ENCODE measurements at places on chromosomes 16 and 17.
A peak's percentile ranks its signal among the peaks of the same experiment; 100 is the strongest.

DNA sequence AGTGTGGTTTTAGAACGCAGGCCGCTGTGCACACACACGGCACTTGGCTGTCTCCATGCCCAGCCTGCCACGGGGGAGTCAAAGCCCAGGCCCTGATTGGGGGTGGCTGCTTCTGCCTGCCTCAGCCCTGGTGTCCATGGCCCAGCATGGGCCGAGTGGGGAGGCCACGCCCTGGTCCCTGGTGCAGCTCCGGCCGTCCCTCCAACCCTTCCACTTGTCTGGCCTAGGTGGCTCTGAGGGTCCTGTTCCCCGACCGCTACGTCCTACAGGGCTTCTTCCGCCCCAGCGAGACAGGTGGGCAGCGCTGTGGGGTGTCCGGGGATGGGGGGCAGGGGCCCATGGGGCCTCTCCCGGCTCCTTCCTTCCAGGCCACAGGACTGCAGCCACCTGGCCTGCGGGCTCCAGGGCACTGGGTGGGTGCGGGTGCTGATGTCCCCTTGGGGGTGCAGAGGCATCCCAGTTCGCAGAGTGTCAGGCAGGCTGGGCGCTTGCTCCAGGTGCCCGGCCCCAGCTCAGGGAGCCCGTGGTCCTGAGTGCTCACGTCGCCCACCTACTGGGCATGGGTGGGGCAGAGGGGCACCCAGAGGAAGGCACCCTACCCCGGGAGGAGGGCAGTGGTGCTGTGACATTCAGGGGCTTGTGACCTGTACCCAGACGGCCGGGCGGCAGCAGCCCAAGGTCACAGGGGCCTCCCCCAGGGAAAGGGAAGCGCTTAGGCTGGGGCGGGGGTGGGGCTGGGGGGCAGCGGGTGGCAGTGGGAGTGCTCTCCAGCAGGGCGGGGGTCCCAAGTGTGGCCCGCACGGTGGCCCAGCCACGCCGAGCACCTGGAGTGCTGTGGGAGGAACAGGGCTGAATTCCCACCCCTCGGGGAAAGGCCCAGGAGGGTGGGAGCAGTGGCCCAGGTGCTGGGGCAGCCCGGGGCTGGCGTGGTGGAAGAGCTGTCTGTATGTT is 11.8 kb downstream of the CENPX start:
- no peak for DNase-seq

DNA sequence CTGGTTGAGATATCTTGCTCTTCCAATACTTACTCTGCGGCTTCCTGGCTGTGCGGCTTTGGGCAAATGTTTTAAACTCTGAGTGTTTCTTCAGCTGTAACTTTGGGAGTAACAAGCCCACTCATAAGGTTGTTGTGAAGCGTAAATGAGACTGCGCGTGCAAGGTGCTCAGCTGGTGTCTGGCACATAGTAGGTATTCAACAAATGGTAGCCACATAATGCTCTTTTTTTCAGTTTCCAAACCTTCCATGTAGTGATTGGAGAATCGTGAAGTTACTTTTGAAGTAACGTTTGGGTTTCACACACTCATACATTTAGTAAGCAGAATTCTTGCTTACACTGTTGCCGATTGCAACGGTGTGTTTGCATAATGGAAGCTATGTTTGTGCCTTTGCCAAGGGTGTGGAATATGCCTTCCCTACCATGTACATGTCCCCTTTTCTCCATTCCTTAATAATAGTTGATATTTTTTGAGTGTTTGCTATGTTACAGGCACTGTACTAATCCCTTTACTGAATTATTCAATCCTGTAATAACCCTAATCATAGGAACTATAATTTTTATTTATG is 829 bp downstream of the DHRS7B start:
- no peak for DNase-seq

GRCh38 chr16:52312716-52313115 is 234.2 kb downstream of the TOX3 start:
- no peak for DNase-seq

DNA sequence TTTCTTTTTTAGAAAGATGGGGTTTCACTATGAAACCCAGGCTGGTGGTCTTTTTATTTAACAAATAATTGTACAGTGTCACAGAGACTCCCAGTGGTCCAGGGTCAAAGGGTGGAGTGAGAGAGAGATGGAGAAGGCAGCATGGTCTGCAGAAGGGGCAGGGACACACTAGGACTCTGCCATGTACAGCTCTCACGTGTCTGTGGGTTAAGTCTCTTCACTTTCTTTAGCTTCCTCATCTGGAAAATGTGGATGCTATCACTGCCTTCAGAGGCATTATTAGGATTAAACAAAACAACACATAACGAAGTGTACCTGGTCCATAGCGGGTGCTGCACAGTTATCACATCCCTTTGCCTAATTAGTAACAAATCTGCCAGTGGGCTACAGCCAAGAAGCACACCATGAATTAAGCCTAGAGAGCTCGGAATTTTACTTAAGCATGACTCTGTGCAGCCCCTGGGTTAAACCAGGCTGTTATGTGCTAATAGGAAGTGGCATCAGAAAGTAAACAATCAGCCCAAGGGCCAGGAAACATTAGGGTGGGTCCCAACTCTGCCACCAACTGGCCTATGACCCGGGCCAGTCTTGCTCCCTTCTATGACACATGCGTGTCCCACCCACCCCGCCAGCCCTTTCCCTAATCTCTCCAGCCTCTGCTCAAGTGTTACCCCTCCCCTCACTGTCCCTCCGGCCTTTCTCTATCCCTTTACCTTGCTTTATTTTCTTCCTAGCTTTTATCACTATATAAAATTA is 13.9 kb downstream of the TOP3A start:
- no peak for DNase-seq

DNA sequence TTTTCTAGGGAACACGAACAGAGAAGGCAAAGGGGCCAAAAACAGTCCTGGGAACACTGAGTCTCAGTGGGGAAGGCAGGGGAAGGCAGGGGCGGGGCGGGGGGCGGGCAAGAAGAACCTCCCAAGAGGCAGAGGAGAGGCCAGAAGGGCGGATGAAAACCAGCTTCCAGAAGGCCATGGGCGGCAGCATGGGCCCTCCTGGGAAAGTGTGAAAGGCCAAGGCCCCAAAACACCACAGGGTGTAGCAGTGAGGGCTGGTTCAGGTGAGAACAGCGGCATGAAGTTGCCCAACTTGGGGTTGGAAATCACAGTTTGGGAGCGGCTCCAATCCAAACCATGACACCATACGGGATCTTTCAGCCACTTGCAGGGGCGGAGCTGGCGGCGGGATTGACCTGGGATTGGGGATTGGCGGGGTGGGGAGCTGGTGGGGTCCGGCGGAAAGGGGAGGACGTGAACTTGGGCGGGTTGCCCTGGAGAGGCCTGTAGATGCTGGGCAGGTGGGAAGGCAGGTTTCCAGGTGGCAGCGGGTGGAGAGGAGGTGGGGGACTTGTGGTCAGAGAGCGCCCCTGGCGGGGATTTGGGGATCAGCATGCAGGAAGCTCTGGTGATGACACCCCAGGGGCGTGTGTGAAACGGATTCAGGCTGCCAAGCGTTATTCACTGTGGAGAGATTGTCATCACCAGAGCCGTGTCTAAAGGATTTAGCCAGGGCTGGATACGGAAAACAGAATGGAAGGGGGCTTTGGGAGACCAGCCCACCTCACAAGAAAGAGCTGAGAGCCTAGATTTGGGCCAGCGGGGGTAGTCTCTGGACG is 80.9 kb downstream of the ARHGAP23 start:
- peak; percentile 86 for DNase-seq

- DNase-seq = no peak
Measured at GRCh38 chr17:8021565-8022359, 17.1 kb upstream of the ALOX15B start.

GRCh38 chr16:55037966-55038365 is 107.3 kb downstream of the IRX5 start:
- DNase-seq = no peak

DNA sequence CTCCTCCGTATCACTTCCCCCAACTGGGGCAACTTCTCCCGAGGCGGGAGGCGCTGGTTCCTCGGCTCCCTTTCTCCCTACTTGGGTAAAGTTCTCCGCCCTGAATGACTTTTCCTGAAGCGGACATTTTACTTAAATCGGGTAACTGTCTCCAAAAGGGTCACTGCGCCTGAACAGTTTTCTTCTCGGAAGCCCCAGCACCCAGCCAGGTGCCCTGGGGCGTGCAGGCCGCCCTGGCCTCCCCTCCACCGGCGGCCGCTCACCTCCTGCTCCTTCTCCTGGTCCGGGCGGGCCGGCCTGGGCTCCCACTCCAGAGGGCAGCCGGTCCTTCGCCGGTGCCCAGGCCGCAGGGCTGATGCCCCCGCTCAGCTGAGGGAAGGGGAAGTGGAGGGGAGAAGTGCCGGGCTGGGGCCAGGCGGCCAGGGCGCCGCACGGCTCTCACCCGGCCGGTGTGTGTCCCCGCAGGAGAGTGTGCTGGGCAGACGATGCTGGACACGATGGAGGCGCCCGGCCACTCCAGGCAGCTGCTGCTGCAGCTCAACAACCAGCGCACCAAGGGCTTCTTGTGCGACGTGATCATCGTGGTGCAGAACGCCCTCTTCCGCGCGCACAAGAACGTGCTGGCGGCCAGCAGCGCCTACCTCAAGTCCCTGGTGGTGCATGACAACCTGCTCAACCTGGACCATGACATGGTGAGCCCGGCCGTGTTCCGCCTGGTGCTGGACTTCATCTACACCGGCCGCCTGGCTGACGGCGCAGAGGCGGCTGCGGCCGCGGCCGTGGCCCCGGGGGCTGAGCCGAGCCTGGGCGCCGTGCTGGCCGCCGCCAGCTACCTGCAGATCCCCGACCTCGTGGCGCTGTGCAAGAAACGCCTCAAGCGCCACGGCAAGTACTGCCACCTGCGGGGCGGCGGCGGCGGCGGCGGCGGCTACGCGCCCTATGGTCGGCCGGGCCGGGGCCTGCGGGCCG is 1.6 kb downstream of the HIC1 start:
- peak; percentile 37 for DNase-seq

GRCh38 chr16:87652799-87653198 is 50.5 kb downstream of the JPH3 start:
- DNase-seq = no peak

DNA sequence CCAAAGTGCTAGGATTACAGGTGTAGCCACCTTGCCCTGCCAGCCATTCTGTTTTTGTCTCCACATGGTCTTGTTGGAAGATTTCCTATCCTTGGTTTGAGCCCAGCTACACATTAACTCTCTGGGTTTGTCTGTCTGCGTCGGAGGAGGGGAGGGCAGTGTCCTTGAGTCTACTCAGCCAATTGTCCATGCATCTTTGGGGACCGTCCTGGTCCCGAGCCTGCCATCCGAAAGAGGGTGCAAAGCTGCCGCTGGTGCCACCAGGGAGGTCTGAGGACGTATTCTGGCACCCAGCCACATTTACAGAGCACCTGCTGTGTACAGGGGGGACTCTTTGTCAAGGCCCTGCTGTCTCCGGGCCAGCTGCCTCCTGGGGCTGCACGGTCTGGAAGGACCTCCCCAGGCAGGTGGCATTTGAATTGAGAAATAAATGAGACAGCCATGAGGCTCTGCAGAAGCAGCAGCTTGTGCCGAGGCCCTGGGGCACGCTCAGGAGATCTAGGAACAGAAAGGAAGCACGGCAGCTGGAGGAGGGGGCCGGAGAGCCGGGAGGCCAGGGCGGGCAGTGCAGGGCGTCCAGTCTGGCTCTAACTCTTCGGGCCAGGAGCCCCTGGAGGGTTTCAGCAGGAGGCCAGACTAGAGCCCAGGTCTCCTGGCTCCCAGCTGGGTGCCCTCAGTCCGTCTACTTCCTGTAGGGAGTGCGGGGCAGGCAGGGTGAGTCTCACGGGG is 1.5 kb downstream of the CYBA start:
- no peak for DNase-seq

GRCh38 chr16:50810241-50810965 is 68.5 kb downstream of the CYLD start:
- no peak for DNase-seq

GRCh38 chr16:15643946-15644250 is 944 bp upstream of the MARF1 start:
- DNase-seq = no peak

GRCh38 chr16:71863995-71864394 is 18.2 kb downstream of the ATXN1L start:
- no peak for DNase-seq

DNA sequence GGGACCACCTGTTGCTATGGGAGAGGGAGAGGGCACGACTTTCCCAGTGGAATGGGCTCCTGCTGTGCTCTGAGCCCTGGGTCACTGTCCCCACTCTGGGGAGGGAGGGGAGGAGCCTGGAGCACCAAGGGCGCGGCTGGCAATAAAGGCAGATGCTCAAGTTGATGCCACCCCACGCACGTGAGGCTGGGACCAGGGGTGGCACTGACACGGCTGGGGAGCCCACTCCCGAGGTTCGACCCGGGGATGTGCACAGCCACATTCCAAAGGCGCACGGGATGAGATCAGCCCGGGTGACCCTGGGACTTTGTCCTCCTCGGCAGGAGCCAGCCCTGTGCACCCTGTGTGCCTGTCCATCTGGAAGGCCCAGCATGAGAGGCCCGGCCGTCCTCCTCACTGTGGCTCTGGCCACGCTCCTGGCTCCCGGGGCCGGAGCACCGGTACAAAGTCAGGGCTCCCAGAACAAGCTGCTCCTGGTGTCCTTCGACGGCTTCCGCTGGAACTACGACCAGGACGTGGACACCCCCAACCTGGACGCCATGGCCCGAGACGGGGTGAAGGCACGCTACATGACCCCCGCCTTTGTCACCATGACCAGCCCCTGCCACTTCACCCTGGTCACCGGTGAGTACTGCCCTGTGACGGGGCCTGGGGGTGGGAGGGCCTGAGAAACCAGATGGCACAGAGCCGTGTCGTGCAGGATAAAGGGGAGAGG is at the start of gene ENPP7:
Gene ENPP7, plus strand, starts transcription at position 175 of the 715 bp plus-strand sequence. Its CDS starts 197 bp downstream, at position 372.
- no peak for DNase-seq

DNA sequence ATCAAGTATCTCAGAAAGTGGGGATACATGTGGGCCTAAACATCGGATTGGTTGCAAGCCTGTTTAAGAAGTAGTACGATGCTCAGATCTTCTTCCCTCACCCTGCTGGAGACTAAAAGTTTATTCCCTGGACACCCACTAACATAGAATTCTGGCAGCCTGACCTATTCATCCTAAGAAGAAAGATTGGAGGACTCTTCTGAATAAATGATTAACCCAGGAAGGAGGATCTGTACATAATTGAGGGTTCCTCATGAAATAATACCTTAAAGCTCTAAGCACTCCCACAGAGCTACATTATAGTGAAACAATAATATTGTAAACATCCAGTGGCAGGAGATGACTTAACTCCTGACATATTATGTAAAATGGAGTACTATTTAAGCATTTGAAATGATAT is 111.7 kb downstream of the NLK start:
- no peak for DNase-seq

- DNase-seq = no peak
Measured at GRCh38 chr17:33375103-33375502, 82.0 kb upstream of the ASIC2 start.

DNA sequence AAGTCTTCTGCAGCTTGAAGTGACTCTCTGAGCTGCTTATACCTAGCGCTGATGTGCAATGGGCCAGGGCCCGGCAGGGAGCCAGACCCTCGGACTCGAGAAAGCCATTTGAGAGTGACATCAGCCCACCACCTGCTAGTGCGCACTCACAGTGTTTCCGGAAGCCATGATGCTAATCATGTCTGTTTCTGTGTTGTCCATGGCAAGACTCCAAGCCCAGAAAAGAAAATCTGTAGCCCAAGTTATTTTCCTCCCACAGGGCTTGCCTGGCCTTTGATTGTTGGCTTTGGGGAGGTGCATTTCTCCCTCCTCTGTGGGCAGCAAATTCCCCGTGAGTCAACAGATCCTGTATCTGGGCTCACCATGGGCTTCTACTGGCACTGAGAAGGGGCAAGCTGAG is 1.8 kb upstream of the CDRT4 start:
- no peak for DNase-seq

All from hematopoietic multipotent progenitor cell treated with erythropoietin and hydrocortisone succinate and interleukin-3 and kit ligand, for 8 days (in vitro differentiated cells).